ENCODE measurements at places on chromosomes 4 and X.

DNA sequence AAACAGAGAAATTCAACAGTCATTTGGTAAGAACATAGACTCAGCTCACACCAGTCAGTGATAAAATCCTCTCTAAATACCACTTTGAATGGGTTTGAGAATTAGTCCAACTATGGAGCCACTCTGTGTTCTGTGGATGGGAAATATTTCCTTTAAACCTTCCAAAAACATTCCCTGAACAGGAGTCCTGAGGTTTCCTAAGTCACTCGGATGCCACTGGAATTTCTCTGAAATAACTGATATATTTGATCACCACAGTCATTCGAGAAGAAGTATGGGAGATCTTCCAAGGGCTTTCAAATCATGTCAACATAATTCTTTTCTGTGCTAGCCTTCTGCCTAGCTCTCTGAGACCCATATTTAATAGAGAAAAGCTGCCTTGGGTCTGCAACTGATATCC lies 958.6 kb downstream of the STIM2 start:
- DNase-seq: no peak

DNA sequence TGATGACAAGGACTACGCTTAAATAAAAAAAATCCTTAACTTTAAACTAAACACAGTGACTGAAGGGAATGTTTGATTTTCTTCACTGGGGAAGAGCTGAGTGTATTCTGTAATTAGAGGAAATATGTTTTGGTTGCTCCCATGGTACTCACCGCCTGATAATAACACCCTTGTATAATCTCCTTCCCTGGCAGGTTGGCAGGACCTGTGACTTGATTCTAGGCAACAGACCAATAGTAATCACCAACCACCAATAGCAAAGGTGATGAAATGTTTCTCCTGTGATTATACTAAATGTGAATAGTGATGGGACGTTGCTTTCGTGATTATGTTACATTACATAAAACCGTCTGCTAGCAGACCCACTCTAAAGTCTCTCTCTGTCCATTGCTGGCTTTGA lies 536.8 kb upstream of the CPEB2 start:
- DNase-seq: no peak

- DNase-seq: no peak
These were observed 209.4 kb upstream of the NEIL3 start for GRCh38 chr4:177100307-177100706.

GRCh38 chr4:73945674-73946449 lies 36.0 kb downstream of the PF4 start:
- DNase-seq: no peak

GRCh38 chr4:69697536-69698242 lies 44.6 kb upstream of the UGT2A1 start:
- no peak for DNase-seq

Measured in GM12865 (cell line).